T-helper 17 cell (primary cell): ENCODE measurements at places on chromosomes 4 and X. TPM values are rescaled to one million over a fixed set of nuclear protein-coding genes. Genes with fewer than 3 reads are reported as not detected.

ARMCX2 gene
- total RNA-seq = 1.4 TPM

- DNase-seq = no peak
Observed at GRCh38 chr4:80228460-80228859, 31.2 kb downstream of the PRDM8 start.

- DNase-seq = no peak
Observed at GRCh38 chr4:52266537-52267137, 215.5 kb downstream of the SPATA18 start.

- DNase-seq = no peak
Observed at GRCh38 chrX:84047339-84047738, 140.7 kb downstream of the RPS6KA6 start.

BMPR1B gene
- total RNA-seq = not detected

DNA sequence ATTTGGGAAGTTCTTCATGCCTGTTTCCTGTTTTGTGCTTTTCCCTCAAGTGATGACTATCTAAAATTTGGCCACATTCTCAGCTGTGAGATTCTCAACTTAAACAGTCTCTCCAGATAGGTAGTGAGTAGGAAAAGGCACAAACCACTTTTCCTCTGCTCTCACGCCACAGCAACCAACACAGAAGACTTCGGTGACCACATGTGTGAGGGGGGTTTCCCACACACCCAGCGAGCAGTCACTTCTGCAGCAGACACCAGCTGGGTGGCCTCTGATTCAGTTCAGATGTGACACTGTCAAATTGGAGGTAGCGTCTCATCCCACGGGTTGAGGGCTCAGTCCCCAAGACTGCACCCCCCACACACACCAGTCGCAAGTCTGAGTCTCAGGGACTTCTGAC, 25.1 kb upstream of the CLDN34 start:
- peak; percentile 7 for DNase-seq

DNA sequence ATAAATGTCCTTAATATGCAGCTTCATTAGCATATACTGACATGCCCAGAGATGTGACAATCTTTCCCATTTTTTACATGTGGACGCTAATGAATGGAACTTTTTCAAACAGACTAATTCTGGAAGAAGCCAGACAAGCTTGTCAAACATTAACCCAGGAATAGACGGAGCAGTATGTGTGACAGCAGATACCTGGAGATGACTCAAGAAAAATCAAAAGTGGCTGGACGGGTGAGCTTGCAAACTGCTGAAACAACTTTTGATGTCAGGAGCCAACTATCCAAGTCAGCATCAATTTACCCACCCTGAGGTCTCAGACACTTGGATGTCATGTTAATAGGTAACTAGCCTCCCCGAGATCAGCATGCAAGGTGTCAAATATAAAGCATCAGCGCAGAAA, 183.0 kb downstream of the PACRGL start:
- DNase-seq = no peak

- DNase-seq = no peak
Observed at GRCh38 chr4:3343358-3343757, 50.5 kb downstream of the RGS12 start.

USP51 gene
- total RNA-seq = 1.8 TPM

GRCh38 chr4:7841071-7841470, 98.6 kb downstream of the AFAP1 start:
- no peak for DNase-seq

GRCh38 chrX:39536211-39536610, 561.5 kb downstream of the BCOR start:
- DNase-seq = no peak
